ENCODE measurements at places on chromosomes 12 and 14. TPM values are rescaled to one million over a fixed set of nuclear protein-coding genes. Genes with fewer than 3 reads are reported as not detected.

KRT2 gene
- not detected for total RNA-seq

OR6C70 gene
- not detected for total RNA-seq

TNS2 gene
- 2.4 TPM for total RNA-seq

P2RX7 gene
- total RNA-seq = 20.2 TPM

PLEKHG7 gene
- total RNA-seq = not detected

DNA sequence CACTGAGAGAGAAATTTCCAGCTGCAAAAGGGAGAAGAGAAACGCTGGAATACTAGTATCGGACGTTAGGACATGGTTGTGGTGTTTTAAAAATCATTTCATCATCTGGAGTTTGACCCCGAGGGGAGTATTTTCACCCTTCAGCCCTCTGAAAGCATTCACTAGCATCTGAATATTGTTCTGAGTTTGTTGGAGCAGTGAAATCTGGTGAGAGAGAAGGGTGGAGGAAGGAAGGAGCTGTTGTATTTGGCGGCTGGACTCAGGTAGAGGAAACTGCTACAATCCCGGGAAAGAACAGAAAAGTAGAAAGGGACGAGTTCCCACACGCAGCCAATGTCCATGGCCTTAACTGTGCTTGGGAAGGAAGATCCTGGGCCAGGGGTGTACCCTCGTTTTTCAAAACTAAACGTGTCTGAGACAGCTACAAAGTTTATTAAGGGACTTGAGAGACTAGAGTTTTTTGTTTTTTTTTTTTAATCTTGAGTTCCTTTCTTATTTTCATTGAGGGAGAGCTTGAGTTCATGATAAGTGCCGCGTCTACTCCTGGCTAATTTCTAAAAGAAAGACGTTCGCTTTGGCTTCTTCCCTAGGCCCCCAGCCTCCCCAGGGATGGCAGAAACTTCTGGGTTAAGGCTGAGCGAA is 896 bp upstream of the CDKN1B start:
- no peak for DNase-seq

DNA sequence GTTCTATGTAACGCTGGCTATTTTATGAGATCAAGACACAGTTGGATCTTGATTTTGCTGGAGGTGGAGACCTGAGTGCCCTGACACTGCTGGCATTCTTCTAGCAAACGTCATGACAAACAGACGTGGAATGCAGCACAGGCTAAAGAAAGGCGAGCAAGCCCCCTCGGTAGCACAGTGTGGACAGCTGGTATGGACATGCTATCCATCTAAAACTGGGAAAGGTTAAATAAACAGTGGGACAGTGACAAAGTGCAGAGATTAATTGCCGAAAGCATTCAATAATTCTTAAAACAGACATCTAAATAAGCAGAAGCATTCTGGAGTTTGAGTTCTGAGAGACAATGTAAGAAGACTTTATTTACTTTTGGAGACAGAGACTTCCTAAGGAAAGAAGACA is 237.2 kb downstream of the FBXL14 start:
- DNase-seq = no peak

GRCh38 chr12:98727196-98727595 is 82.1 kb downstream of the APAF1 start:
- DNase-seq = no peak

DNA sequence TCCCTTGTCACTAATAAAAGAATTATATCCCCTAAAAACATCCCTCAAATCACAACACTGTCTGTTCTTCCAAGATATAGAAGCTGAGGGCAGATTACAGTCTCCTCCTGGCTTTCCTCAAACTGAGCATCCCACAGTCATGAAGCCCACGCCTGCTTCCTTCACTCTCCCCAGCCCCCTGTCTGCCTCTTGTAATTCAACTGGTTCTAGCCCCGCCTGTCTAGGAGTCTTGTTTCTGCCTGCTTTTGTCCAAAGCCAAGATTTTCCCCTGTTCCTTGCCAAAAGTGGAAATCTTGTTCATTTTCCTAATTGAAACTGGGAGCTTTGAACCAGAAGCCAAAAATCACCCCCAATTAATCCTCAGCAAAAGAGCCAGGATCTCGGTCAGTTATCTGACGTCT is 35.9 kb upstream of the PWP1 start:
- DNase-seq = no peak

GRCh38 chr12:105523164-105524057 is 192.9 kb downstream of the C12orf75 start:
- no peak for DNase-seq

DNA sequence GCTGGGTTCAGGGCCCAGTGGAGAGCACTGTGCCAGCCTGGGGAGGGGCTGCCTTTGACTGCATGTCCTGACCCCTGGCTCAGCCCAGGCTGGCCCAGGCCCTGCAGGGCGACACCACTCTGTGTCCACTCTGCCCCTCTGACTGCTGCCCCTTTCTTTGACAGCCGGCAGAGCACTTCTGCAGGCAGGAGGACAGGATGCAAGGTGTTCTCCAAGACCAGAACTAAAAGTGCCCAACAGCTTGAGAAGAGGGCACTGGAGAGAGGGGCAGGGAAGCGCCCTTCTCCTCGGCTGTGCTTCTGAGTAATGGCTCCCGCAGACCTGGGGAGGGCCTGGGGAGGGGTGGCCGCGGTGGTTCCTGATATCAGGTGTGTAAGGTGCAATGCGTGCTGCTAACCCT is 72.7 kb downstream of the WDR20 start:
- DNase-seq = no peak

DNA sequence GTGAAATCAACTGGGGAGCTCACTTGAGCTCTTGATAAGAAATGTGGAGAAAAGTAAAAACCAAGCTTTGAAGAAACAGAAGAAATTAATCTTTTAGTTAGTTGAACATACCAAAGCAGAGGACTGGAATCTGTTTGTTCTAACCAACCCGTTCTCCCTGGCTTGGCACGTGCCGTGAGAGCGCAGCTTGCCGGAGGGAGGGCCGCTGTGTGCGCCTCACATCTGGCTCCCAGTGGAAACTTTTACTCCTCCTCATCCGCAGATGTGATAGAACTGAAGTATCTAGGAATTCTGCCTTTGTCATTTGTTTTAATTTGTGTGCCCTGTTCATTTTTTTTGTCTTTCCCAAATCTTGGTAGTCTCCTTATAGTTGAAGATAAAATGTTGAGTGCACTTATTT is 64.9 kb downstream of the DDX51 start:
- no peak for DNase-seq

- DNase-seq = no peak
Measured at GRCh38 chr14:94538070-94538740, 23.0 kb upstream of the SERPINA4 start.

GRCh38 chr12:114955414-114956014 is 271.5 kb upstream of the TBX3 start:
- no peak for DNase-seq

Data from natural killer cell treated with Interleukin-12 subunit alpha and Interleukin-12 subunit beta and Interleukin-15 and Interleukin-18, amount 100 ng/mL, for 72 hours (primary cell).